K562 (cell line): ENCODE measurements at places on chromosomes 7 and 10. TPM values are rescaled to one million over a fixed set of nuclear protein-coding genes. Genes with fewer than 3 reads are reported as not detected.

Gene CCL24
- 0.45 and 0.80 TPM in 2 replicates for total RNA-seq

Gene CDHR3
- 0.34 and 0.66 TPM in 2 replicates for total RNA-seq

Gene HTR5A
- not detected in 2 replicates for total RNA-seq

Gene PRSS1
- 6.6 and 8.8 TPM in 2 replicates for total RNA-seq

DNA sequence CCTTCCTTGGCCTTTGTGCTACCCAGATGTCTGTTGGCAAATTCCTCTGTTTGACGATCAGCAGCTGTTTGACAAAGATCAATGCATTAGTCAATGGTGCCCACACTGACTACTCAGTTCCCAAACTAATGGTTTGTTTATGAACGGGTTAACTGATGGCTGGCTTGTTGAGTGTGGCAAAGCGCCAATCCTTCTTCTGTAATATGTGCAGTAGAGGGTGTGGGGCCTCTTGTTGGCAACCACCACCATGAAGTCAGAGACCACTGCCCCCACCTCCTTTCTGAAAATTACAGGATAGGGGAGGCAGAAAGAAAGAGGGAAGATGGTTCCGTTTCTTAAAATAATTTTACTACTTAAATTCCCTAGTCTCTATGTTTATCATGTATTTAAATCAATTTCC lies 2.6 kb upstream of the PLCE1 start:
- no peaks in the 10 kb centered on the region for H3K36me3 ChIP-seq
- DNase-seq = no peak
- H3K27me3 ChIP-seq = peaks cover 22% of the 10 kb centered on the region
- H3K27ac ChIP-seq = no peak overlapping the region
- H3K4me1 ChIP-seq = peaks cover 11% of the 10 kb centered on the region
- H3K4me3 ChIP-seq = no peak overlapping the region

DNA sequence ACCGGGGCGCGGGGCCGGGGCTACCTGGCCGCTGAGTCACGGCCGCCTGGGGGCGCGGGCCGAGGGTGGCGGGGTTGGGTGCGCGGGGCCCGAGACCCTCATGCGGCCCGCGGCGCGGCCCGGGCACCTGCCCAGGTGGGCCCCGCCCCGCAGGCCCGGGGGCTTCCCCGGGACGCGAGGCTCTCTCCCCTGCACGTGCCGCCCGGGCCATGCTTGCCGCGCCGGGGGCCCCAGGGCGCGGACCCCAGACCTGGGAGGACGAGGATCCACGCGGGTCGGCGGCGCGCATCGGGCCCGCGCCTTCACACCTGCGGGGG lies 402 bp downstream of the MAFK start:
- peaks cover 12% of the 10 kb centered on the region; the same call in 1 of the 3 replicates for H3K36me3 ChIP-seq
- peaks cover 63% of the 10 kb centered on the region for H3K4me1 ChIP-seq
- peak overlapping the region; percentile 54 for H3K4me3 ChIP-seq
- H3K27me3 ChIP-seq = peaks cover 9% of the 10 kb centered on the region; the same call in 2 of the 3 replicates

- no peak for DNase-seq
- H3K36me3 ChIP-seq = peaks cover 98% of the 10 kb centered on the region
- H3K4me1 ChIP-seq = no peaks in the 10 kb centered on the region
- no peak overlapping the region for H3K27ac ChIP-seq
Measured at GRCh38 chr10:71819441-71819861, 31.6 kb downstream of the PSAP start.

DNA sequence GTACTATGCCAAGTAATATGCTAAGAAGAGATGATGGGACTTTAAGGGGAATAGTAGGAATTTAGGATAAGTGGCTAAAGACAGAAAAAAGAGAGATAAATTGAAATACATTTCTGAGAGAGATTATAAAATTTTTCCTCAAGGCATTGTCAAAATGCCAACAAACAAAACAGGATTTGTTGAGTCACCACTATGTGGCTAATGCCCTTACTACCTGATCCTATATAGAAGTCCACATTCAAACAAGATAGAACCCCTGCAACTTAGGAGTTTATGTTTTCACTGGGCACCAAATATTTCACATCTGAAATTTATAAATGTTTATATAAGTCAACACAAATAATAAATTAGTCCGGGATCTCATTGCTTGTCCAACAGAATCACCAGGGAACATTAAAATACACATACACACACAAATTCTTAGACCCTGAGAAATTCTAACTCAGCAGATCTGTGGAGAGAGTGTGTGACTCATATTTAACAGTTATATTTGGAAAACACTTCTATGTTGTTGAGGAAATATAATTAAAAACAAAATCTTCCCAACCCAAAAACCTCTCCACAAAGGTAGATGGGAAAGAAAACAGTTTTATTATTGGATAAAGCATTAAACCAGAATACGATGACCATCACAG lies 154.3 kb downstream of the PPP1R3A start:
- H3K36me3 ChIP-seq = no peaks in the 10 kb centered on the region
- H3K27me3 ChIP-seq = no peaks in the 10 kb centered on the region
- DNase-seq = no peak
